Cerebellum (tissue), 4 donors: ENCODE measurements at places on chromosomes 6 and 20. TPM values are rescaled to one million over a fixed set of nuclear protein-coding genes. Genes with fewer than 3 reads are reported as not detected.

Gene LMBRD1
- total RNA-seq, result 56.3 TPM

DNA sequence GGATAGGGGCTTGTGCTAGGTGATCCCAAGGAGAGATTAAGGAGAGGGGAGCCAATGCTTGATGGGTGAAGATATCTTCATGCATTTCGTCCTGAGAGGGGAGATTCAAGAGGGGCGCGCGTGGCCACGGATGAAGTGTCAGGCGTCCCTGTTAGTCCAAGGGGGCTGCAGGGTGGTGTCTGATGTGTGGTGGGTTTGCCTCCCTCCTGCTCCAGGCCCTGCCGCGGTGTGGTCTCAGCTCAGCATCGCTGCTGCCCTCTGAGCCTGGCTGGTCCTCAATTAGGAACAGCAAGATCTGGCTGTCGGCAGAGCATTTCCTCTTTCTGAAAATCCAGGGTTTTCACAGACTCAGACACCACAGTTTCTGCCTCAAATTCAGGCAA is 318.0 kb downstream of the THBS2 start:
- DNase-seq, result no peak

Gene SH3BGRL2
- 26.1 TPM for total RNA-seq

DNA sequence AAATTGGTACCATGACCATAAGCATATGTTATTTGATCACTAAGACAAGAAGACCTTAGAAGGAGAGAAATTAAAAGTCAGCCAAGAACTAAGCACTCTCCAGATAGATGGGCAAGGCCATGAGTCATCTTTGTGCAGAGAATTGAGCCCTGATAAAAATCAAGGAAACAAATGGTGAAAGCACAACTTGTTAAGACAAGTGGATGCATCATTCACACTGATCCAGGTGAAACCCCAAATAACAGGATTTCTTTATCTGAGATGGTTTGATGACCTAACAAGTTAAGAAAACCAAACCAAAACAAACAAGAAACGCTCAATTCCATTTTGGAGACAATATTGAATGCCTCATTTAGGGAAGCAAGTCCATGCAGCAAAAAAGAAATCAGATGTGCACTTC is 121.6 kb downstream of the ADAT2 start:
- DNase-seq, result no peak

DNA sequence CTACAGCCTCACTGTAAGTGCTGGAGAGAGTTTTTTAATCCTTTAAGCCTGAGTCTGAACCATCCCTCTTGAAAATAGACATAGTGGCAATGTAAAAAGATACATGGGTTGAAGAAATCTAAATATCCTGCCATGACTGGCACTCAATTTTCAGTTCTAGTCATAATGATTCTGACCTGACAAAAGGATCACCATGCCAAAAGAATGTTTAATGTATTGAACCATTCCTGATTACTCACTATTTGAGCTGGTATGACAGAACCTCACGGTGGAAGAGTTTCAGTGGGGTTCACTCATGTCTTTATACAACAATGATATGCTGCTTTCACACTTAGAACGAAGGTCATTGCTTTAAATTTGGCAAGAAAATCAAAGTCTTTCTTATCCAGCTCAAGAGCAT is 93.4 kb downstream of the HIVEP2 start:
- no peak for DNase-seq

DNA sequence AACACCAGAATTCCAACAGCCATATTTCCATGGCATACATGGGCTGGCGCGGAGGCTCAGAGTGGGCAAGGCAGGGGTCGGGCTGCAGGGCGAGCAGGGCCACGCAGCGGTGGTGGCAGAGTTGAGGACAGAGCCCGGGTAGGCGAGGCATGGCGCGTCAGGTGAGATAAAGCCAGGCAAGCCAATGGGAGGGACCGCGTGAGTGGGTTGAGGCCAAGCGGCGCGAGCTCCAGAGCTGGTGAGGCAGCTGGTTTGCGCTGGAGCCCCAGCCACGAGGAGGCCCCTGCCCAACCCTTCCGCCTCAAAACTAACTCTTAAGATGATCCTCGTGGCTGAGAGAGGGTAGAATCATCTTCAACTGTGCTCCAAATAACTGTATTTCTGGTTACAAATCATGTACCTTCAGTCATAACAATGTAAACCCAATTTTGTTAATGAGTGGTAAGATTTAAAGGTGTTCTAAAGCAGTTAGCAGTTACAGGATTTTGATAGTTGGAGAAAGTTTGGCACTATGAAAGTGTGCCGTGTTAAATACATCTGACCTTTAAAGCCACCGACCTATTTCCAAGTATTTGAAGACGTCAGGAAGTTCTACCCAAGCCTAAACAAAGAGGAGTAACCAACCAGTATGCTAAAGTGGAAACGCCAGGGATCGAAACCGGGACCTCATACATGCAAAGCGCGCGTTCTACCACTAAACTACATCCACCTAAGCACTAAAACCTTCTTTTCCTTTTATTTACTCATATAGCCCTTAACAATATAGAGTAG is 107.9 kb downstream of the GPX5 start:
- no peak for DNase-seq

- DNase-seq, result peak; percentile 82
Measured at GRCh38 chr6:90413867-90414266, 117.2 kb upstream of the BACH2 start.

Gene CLIC5
- 2.4 TPM for total RNA-seq

Gene SCRT2
- 2.9 TPM for total RNA-seq

Gene LY6G5B
- 7.3 TPM for total RNA-seq

DNA sequence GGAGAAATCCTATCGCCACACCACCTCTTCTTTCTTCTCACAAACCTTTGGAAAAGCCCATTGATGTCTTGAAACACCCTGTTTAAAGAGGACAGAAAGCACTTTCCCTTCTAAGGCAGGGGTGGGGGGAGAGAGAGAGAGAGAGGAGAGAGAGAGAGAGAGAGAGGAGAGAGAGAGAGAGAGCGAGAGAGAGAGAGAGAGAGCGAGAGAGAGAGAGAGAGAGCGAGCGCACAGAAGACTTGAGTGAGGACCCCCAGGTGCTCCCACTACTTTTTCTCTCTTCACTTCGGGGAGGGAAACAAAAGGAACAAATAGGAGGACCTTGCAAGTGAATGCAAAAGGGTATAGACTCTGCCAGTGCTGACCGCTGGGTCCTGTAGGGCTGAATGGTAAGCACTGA is 52.4 kb downstream of the TIAM2 start:
- no peak for DNase-seq
